ENCODE measurements at places on chromosomes 7 and 10.
A peak's percentile ranks its signal among the peaks of the same experiment; 100 is the strongest.

- DNase-seq: no peak
These were observed 65.6 kb downstream of the HIPK2 start for GRCh38 chr7:139711991-139712743.

DNA sequence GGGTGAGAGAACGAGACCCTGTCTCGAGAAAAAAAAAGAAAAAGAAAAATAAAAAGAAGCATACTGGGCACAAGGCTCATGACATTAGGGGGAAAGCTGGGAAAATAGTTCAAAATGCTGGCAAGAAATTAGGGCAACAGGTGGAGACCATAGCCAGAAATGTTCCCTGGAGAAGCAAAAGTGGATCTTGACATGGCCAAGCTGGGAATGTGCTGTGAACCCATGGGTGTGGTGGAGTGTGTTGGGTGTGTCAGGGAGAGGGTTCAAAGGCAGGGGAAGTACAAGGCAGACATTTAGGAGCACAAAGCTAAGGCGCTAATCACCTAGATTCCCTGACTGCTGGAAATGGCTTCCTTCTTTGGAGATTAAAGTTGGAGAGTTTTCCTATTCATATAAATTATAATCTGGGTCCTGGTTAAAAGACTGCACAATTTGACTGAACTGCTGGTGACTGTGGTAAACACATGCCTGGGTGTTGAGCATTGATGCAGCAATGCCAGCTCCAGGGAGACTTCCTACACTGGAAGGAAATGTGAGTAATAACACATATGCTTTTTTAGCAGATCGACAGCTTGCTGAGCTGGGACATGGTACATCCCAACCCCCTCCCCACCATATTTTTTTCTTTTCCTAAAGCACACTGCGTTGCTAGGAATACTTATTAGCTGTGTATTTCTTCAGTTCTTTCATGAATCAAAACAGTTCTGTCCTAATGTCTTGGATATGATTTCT lies 70.1 kb upstream of the ARHGAP21 start:
- DNase-seq: no peak

DNA sequence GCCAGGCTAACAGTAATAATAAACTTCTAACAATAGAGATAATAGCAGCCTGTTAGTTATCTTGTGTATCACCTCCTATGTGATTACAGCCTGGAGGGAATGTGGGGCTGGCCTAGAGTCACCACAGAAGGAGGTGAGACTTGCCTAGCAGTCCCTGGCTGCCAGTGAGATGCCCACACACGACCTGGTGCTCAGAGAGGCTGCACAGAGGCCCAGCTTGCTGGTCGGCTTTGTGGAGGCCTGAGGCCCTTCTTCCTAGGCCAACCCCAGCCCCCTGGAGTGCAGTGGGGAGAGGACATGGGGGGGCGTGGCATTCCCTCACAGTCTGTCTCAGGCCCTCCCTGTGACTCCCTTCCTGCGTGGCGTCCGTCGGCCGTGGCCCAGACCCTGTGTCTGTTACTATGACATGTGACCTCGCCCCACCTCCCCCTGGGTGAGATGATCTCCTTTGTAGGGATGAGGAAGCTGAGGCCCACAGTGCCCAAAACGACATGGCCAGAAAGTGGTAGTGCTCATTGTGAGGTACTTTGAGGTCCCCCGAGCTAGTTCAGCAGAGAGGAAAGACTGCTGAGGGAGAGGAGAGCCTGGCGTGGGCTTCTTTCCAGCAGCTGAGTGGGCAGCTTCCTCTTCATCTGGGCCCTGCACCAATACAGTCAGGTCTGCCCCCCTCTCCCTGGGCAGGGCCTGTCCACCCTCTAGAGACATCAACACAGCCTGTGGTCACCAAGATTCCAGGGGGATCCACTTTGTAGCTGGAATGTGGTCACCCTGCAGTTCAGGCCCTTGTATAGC lies 29.7 kb downstream of the UNC5B start:
- DNase-seq: no peak

DNA sequence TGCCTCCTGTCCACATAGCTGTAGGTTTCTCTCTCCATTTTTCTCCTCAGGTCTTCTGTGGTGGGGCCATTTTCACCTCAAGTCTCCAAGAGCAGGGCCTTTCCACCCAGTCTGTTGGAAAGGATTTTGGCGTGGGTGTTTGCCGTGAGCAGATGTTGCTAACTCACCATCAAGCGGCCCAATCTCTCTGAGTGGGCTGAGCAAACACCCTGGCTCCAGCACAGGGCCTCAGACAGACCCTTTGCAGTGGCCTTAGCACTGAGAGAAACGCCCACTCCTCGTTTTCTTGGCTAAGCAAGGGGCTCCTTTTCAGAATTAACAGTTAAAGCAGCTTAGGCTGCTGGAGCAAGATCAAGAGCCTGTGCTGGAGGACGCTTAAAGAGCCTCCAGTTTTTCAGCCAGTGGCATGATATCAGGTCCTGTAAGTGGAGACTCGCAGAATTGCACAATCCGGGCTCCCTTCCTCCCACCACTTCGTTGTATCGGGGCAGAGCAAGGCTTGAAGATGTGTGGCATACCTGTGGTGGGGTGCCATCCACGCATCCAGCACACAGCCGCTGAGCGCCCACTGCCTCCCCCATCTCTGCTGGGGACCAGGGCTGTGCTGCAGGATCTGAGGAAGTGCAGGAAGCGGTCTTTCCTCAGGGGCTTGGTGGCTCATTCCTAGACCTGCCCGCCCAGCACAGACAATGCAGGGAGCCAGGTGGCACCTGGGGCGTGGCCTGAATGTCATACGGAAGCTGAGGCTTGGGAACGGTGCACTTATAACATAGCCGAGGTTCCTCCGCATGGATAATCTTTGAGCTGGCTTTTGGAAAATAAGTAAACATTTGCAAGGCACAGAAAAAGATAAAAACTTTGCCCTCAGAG lies 142.7 kb downstream of the ADARB2 start:
- DNase-seq: no peak

- no peak for DNase-seq
These were observed 1.1 kb upstream of the NPS start for GRCh38 chr10:127548022-127548421.

DNA sequence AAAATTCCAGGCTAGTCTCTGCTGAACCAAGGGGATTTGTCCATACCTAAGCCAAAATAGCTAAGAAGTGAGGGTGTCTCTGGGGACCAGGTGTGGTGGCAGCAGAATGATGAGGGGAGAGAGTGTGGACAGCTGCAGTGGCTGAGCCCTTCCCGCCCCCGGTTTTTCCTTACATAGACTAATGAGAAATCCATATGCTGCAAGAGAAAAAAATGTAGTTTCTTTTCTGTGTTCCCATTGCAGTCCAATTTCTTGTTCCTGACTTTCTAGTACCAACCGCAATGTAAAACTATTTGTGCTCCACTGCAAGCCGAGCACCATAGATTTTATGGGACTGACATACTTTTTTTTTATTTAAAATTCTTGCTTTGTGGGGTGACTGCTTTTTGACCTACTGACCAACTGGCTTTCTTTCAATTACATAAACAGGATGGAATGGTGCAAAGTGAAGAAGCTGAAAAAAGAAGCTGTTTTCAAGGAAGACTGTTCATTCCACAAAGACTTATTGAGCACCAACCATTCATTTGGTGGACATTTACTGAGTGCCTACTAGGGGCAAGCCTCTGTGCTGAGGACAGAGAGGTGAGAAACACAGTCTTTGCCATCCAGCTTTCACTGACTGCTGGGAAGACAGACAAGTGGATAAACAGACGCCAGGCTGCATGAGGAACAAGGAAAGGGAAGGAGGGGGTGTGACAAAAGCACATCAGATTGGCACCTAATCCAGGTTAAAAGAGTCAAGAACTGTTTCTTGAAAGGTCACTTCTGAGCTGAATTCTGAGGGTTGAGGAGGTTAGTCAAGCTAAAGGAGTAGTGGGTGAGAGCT lies 9.8 kb downstream of the CEP41 start:
- no peak for DNase-seq

GRCh38 chr7:156892081-156892800 lies 742 bp downstream of the LMBR1 start:
- peak; percentile 54 for DNase-seq

- DNase-seq: no peak
These were observed 1.8 kb downstream of the MUC3A start for GRCh38 chr7:100951172-100951571.

DNA sequence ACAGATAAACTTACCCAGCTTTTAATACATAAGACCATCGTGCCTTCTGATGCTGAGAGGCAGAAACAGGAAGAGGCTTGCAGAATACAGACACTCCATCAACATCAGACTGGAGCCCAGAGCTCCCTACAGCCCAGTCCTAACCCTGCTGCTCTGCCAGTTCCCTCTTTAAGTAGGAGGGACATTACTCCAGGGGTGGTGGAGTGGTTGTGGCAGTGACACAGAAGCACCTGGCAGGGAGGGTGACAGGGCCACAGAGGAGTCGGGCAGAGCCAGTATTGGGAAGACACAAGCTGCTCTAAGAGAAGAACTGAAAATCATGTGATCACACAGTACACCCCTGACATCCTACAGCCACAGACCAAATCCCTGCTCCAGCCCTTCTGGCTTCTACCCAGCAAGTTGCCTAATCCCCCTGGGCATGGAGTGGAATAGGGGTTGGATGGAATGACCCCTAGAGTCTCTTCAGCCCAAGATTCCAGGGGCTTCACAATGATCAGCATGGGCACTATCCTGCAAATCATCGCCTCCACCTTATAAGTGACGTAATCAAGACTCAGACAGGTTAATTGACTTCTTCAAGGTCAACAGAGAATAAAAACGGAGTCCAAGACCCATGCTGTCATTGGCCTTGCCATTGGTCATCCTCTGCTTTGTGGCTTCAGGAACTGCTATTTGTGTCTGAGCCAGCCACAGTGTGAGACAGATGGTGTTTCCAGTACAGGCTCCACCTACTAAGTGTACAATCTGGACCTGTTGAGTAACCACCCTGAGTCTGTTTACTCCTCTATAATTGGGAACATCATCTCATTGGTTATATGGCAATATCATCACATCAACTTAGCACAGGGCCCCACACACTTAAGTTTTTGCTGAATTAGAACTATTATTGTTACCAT lies 61.1 kb upstream of the ZMIZ1 start:
- no peak for DNase-seq

- no peak for DNase-seq
These were observed 29.0 kb downstream of the TRIM8 start for GRCh38 chr10:102673236-102673818.

- DNase-seq: no peak
These were observed 91.5 kb downstream of the GLI3 start for GRCh38 chr7:42145539-42145938.

GRCh38 chr7:29612596-29612995 lies 49.0 kb downstream of the PRR15 start:
- no peak for DNase-seq

DNA sequence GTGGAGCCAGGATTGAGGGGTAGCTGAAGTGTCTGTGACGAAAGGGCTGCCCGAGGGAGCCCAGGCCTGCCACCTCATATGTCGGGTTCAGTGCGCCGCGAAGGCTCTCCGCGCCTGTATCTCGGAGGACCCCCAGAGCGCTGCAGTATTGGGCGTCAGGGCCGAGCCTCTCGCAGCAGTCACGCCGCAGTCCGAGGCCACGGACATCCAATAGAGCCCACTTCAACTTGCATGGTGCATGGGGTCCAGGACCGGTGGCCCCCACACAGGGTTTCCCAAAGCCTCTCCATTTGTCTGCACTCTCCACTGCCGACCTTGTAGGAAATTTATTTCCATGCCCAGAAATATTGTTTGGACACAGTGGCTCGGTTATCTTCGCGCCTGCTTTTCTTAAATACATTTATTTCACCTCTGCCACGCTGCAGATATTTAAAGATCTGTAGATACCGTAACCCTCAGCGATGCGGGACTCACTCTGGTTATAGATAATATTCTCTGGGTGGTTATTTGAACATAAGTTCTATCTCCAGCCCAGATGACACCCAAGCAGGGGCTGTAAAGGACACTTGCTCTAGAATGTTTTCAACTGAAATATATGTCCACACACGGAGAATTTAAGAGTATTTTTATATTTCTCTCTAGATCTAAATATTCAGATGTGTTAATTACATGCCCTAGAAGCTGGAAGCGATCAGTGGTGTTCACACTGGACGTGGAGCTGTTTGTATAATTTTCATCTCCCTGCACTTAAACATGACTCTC lies 5.1 kb upstream of the ZNF503 start:
- no peak for DNase-seq

DNA sequence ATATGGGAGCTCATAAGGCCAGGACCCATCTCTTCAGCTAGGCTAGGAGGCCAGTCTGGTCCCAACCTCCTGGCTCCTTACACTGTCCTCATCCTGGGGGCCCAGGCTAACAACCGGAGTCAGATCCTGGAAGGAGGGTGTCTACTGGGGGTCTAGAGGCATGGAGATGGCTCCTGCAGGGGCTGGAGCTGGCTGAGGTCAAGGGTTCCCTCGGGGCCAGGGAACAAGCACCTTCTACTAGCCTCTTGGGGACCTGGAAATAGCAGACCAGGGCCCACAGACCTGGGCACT lies 37.2 kb downstream of the CLRN3 start:
- DNase-seq: no peak

GRCh38 chr7:41915871-41916270 lies 213.0 kb upstream of the INHBA start:
- DNase-seq: no peak

DNA sequence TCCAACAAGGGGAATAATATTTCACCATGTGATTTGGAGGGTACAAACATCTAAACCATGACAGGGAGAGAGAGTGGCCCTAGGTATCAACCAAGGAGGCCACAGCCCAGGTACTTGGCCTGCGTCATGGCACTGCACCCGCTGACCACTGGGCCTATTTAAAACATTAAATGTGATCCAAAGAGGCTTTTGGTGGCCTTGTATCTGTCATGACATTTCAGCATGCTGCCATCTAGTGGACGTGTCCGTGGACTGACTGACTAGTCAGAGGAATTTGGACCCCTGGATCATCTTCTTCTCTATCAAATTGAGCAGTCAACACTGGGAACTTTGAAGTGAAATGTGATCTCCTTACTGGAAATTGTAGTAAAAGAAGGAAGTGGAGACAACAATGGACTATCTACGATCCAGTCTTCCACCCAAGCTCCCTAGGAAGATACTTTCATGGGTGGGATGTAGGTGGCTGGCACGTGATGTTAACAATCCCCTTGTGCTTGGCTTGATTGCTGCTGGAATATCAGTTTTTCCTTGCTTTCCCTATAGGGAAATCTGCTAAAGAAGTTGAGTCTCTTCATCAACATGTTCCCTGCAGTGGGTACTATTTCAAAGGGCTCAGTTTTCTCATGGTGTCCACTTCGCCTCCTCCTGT lies 24.6 kb upstream of the ITGA8 start:
- no peak for DNase-seq

- no peak for DNase-seq
These were observed 168.6 kb downstream of the GFRA1 start for GRCh38 chr10:116104210-116104932.

GRCh38 chr7:126727930-126728391 lies 524.8 kb downstream of the GRM8 start:
- peak; percentile 1 for DNase-seq

GRCh38 chr7:125136755-125137532 lies 207.3 kb upstream of the POT1 start:
- no peak for DNase-seq

- no peak for DNase-seq
These were observed 211.7 kb downstream of the CCSER2 start for GRCh38 chr10:84540022-84540616.

- no peak for DNase-seq
These were observed 68.2 kb downstream of the CHST15 start for GRCh38 chr10:124025152-124025551.
